H9 (cell line): ENCODE measurements at places on chromosomes 2 and 18. TPM values are rescaled to one million over a fixed set of nuclear protein-coding genes. Genes with fewer than 3 reads are reported as not detected.

DNA sequence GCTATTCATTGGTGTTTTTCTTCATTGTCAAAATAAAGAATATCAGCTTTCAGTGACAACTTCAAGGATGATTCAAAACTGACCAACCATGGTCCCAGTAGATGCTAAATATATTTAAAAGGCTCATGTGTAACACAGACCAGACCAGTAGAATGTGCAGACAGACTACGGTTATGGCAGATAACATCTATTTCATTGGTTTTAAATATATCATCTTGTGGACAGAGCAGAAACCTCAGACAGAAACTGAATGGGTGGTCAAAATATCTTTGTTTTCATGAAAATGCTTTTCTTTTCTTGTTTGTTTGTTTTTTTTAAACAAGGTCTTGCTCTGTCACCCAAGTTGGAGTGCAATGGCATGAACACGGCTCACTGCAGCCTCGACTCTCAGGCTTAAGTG is 107.4 kb upstream of the CREB1 start:
- 0 out of 2 replicates have a peak, but pooled peaks cover 5% of the 10 kb centered on the region for H3K36me3 ChIP-seq
- H3K27me3 ChIP-seq, result no peaks in the 10 kb centered on the region
- H3K4me1 ChIP-seq, result peaks cover 12% of the 10 kb centered on the region; the same call in 1 of the 2 replicates
- H3K27ac ChIP-seq, result no peak overlapping the region

GRCh38 chr18:22567794-22568193 is 150.1 kb upstream of the CTAGE1 start:
- H3K36me3 ChIP-seq, result no peaks in the 10 kb centered on the region
- DNase-seq, result no peak
- H3K27ac ChIP-seq, result no peak overlapping the region
- H3K4me1 ChIP-seq, result no peaks in the 10 kb centered on the region
- no peak overlapping the region for H3K4me3 ChIP-seq
- H3K27me3 ChIP-seq, result no peaks in the 10 kb centered on the region

DNA sequence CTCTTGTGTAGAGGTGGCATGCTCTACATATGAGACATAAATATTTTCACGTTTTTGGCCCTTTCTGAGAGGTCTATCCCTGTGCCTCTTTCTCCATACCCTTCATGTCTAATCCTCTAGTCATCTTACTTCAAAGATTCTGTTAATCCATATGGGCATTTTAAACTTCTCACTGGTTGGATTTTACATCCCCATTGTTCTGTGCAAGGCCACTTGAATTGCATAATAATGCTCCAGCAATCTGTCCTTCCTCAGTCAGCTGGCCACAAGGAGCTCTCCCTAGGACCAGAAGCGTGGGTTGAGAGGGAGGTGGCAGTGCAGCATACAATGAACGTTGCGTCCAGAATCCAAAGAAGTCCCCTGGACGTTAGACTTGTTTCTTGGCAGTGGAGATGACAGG is 58.2 kb downstream of the TDRD15 start:
- H3K4me3 ChIP-seq, result no peak overlapping the region
- H3K36me3 ChIP-seq, result no peaks in the 10 kb centered on the region
- peaks cover 4% of the 10 kb centered on the region; the same call in 1 of the 2 replicates for H3K4me1 ChIP-seq
- no peak for DNase-seq
- H3K27me3 ChIP-seq, result no peaks in the 10 kb centered on the region

- no peaks in the 10 kb centered on the region for H3K27me3 ChIP-seq
- no peaks in the 10 kb centered on the region for H3K4me1 ChIP-seq
- H3K27ac ChIP-seq, result no peak overlapping the region
- DNase-seq, result peak; percentile 8
- H3K36me3 ChIP-seq, result no peaks in the 10 kb centered on the region
Measured at GRCh38 chr2:30722936-30723725, 84.1 kb downstream of the CAPN13 start.

- DNase-seq, result no peak
- no peaks in the 10 kb centered on the region for H3K4me1 ChIP-seq
- H3K36me3 ChIP-seq, result no peaks in the 10 kb centered on the region; the same call in 2 of the 3 replicates
- H3K27ac ChIP-seq, result no peak overlapping the region
- H3K4me3 ChIP-seq, result no peak overlapping the region
- no peaks in the 10 kb centered on the region for H3K27me3 ChIP-seq
Measured at GRCh38 chr2:240622060-240622411, 3.2 kb upstream of the GPR35 start.

- H3K4me3 ChIP-seq, result no peak overlapping the region
- no peak for DNase-seq
- no peak overlapping the region for H3K27ac ChIP-seq
Measured at GRCh38 chr18:478681-479080, 21.8 kb downstream of the COLEC12 start.

DNA sequence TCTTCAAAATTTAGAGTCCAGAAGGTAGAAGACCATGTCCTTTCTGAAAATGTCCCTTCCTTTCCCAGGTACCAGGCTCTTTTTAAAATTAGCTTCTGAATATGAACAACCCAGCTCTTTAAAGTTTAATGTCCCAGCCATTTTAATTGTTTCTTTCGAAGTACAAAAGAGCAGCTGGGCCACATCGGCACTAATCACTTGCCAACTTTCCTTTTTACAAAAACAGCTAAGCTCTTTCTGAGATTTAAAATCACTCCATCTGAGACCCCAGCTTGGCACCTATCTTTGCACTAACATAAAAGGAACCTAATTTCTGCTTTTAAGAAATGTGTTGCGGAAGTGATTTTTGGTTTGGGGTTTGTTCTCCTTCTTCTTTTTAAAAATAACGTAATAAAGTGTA is 2.6 kb downstream of the BOD1L2 start:
- H3K4me1 ChIP-seq, result no peaks in the 10 kb centered on the region
- no peaks in the 10 kb centered on the region for H3K36me3 ChIP-seq
- H3K4me3 ChIP-seq, result no peak overlapping the region
- H3K27me3 ChIP-seq, result no peaks in the 10 kb centered on the region
- DNase-seq, result no peak

- H3K4me3 ChIP-seq, result no peak overlapping the region
- no peak for DNase-seq
- no peaks in the 10 kb centered on the region for H3K27me3 ChIP-seq
- no peak overlapping the region for H3K27ac ChIP-seq
- H3K36me3 ChIP-seq, result no peaks in the 10 kb centered on the region
- H3K4me1 ChIP-seq, result peaks cover 3% of the 10 kb centered on the region; the same call in 1 of the 2 replicates
Measured at GRCh38 chr2:28618221-28619141, 122.6 kb downstream of the PLB1 start.

GRCh38 chr2:29192526-29192925 is 77.3 kb downstream of the CLIP4 start:
- peaks cover 3% of the 10 kb centered on the region; the same call in 1 of the 2 replicates for H3K36me3 ChIP-seq
- H3K4me3 ChIP-seq, result no peak overlapping the region
- H3K27ac ChIP-seq, result no peak overlapping the region
- DNase-seq, result no peak
- no peaks in the 10 kb centered on the region for H3K4me1 ChIP-seq

- no peaks in the 10 kb centered on the region; the same call in 1 of the 2 replicates for H3K4me1 ChIP-seq
- H3K27me3 ChIP-seq, result no peaks in the 10 kb centered on the region
- DNase-seq, result no peak
- H3K36me3 ChIP-seq, result no peaks in the 10 kb centered on the region
- H3K4me3 ChIP-seq, result no peak overlapping the region
- no peak overlapping the region for H3K27ac ChIP-seq
Measured at GRCh38 chr18:66109981-66110380, 359.2 kb downstream of the CDH7 start.

DNA sequence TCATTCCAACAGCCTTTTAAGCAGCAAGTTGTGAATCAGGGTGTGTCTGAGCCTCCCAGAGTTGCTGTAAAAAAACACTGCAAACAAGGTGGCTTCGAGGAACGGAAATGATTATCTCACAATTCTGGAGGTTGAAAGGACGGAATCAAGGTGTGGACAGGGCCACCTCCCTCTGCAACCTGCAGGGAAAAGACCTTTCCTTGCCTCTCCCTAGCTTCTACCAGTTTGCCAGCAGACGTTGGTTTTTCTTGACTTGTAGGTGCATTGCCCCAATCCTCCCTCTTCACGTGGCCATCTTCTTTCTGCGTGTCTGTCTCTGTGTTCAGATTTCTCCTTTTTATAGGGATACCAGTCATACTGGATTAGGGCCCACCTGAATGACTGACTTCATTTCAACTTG is 24.8 kb upstream of the TMEM131 start:
- no peaks in the 10 kb centered on the region for H3K27me3 ChIP-seq
- H3K27ac ChIP-seq, result no peak overlapping the region
- no peaks in the 10 kb centered on the region for H3K36me3 ChIP-seq
- H3K4me3 ChIP-seq, result no peak overlapping the region
- DNase-seq, result no peak

DNA sequence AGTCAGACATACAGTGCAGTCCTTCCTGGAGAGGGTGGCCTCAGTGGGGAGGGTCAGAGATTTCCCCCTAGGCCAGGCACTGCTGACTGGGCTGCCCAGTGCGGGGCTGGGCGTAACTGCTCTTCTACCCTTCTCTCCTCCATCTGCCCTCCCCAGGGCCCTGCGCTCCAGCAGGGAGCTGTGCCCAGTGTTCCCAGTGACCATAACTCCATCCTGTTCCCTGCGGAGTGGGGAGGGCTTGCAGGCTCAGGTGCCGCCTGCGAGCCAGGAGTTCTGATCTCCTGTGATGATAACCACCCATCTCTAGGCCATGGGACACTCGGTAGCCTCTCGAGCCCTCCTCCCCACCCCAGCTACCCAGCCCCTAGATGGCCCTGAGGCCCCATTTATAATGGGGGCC is 107.6 kb downstream of the SMAD7 start:
- H3K27me3 ChIP-seq, result no peaks in the 10 kb centered on the region
- no peak overlapping the region for H3K27ac ChIP-seq
- H3K4me3 ChIP-seq, result no peak overlapping the region

GRCh38 chr2:24722141-24722790 is 70.9 kb downstream of the PTRHD1 start:
- no peaks in the 10 kb centered on the region for H3K36me3 ChIP-seq
- no peak overlapping the region for H3K4me3 ChIP-seq
- no peak overlapping the region for H3K27ac ChIP-seq
- H3K4me1 ChIP-seq, result no peaks in the 10 kb centered on the region

DNA sequence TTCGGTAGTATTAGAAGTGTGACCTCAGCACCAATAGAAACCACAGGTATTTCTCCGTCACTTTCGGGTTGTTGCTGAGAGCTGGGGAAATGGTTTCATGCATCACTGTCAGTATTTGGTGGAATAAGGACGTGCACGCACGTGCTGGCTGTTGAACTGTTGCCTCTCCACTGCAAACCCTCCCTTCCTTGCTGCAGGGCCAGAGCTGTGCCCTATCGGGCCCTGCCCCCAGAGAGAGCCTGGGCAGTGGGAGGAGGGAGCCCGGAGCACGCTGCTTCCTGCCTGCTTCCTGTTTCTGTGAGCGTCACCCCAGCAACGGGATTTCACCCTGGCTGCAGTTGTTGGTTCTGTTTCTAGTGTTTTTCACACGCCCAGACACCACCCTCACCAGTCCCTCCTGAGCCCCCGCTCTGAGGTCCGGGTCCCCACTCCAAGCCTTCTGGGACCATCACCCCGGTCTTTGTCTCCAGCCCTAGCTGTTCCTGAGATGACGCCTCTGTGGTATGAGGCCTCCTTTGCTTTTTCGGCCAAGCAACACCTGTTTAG is 47.4 kb downstream of the LRRFIP1 start:
- no peaks in the 10 kb centered on the region for H3K36me3 ChIP-seq
- no peak overlapping the region; the same call in 1 of the 2 replicates for H3K4me3 ChIP-seq
- no peaks in the 10 kb centered on the region for H3K27me3 ChIP-seq
- no peaks in the 10 kb centered on the region for H3K4me1 ChIP-seq

DNA sequence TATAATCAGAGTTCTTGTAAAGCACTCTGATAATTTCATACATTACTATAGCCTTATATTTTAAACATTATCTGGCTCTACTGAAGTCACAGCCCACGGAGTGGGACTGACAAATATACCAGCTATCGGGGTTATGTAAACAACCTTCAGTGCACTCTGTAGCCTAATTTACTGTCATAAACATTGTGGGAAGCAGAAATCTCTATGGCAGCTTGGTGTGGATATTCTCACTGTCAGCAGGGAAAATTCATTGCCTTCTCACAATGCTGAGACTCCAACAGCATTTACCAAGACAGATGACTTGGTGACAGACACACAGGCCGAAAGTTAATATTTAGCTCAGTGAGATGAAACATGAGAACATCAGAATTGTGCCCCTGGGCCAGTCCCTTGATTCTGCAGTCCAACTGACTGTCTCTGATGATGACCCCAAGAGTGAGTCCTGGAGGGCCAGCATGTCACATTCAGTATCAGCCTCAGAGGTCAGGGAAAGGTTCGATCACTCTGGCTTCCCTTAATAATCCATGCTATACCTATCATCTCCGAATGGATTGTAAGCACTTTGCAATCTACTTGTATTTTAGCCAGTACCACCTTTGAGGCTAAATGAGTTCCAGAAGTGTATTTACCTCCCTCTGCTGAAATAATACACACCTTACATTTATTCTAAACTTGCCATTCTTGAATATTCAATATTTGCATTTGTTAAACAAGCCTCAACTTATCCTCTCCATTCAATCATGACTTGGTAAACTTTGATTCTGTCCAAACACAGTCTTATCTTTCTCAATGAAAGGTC is 146.2 kb upstream of the OSR1 start:
- no peaks in the 10 kb centered on the region for H3K36me3 ChIP-seq
- H3K27ac ChIP-seq, result no peak overlapping the region
- no peaks in the 10 kb centered on the region for H3K4me1 ChIP-seq

DNA sequence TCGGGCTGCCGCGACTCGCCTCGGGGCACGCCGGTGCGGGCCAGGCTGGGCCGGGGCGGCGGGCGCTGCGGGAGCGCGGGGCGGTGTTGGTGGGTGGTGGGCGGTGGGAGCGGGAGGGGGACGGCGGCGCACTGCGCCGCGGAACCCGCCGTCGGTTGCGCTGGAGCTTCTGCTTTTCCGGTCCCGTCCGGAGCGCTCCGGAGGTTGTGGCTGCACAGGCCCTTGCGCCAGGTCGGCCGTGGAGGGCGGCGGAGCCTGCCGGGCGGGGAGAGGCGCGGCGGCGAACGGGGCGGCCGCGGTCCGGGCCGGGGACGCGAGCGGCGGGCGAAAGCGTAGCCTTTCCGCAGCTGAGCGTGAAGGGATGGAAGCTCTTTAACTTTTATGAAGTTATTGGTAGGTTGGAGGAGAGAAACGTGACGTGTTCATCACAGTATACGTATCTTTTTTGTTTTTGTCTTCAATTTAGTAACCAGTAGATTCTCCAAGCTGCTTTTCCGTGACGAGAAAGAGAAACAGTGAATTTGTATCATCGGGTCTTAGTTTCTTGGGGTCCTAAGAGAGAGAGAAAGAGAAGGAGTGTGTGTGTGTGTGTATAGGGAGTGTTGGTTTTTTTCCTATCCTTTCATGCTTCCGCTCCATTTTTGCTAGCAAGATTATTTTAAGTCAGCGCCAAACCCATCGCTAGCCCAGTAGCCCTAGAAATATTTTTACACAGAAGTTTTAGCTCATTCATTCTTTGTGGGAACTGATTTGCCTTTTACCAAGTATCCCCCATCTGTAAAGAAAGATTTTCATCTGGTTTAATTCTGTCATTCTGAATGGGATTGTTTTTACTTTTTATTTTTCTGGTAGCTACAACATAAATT is 535 bp downstream of the ATG4B start:
- H3K27ac ChIP-seq, result no peak overlapping the region
- peak overlapping the region; percentile 91 for H3K4me3 ChIP-seq

- no peak within 1 kb of the TSS for H3K4me3 ChIP-seq
- no peaks in the 10 kb centered on the region for H3K27me3 ChIP-seq
- H3K4me1 ChIP-seq, result no peaks in the 10 kb centered on the region
- DNase-seq, result no peak
- no peaks in the 10 kb centered on the region for H3K36me3 ChIP-seq
Measured at GRCh38 chr2:157443795-157444640, at the start of gene CYTIP. Gene CYTIP, minus strand, starts transcription at chr2:157444089. Its CDS starts 69 bp downstream, at chr2:157444020.

The ILKAP gene
- 40.3 and 41.5 TPM in 2 replicates for total RNA-seq

The CKAP2L gene
- 18.8 and 23.3 TPM in 2 replicates for total RNA-seq

The PTPRN gene
- total RNA-seq, result 6.3 and 6.5 TPM in 2 replicates

The DES gene
- total RNA-seq, result 3.0 and 4.6 TPM in 2 replicates

The TXNDC2 gene
- total RNA-seq, result 0.28 TPM in 1 of 2 replicates, not detected in the other

The DYNAP gene
- 2.3 and 2.5 TPM in 2 replicates for total RNA-seq

The EEF1B2 gene
- total RNA-seq, result 763 and 768 TPM in 2 replicates

The IL37 gene
- 0.55 TPM in 1 of 2 replicates, not detected in the other for total RNA-seq

The GPBAR1 gene
- total RNA-seq, result 0.37 and 0.44 TPM in 2 replicates

The CMPK2 gene
- total RNA-seq, result 0.64 and 0.90 TPM in 2 replicates

The UNC80 gene
- total RNA-seq, result 0.52 and 0.77 TPM in 2 replicates
